Peyer's patch (tissue), 4 donors: ENCODE measurements at places on chromosomes 3 and 15. TPM values are rescaled to one million over a fixed set of nuclear protein-coding genes. Genes with fewer than 3 reads are reported as not detected.

- no peak for DNase-seq
These were observed 35.2 kb downstream of the GLB1 start for GRCh38 chr3:33061782-33062181.

DNA sequence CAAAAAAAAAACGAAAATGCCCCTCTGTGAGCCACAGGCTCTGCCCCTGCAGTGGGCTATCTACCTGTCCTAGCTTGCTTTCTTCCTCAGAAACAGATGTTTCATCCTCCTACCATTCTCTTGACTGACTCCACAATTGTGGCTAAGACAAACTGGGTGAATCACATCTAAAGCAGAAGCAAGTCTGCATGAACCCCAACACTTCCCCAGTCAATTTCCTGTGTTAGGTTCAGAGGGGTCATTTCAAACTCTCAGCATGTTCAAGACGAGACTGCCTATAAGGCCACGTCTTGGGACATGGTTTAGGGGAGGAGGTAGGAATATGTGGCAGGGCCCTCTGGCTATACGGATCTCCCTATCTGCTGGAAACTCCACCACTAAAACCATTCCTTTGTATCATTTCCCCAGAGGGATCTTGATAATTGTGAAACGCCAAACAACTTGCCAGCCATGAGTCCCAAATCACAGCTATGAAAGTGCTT lies 28.6 kb upstream of the ANKDD1A start:
- no peak for DNase-seq

DNA sequence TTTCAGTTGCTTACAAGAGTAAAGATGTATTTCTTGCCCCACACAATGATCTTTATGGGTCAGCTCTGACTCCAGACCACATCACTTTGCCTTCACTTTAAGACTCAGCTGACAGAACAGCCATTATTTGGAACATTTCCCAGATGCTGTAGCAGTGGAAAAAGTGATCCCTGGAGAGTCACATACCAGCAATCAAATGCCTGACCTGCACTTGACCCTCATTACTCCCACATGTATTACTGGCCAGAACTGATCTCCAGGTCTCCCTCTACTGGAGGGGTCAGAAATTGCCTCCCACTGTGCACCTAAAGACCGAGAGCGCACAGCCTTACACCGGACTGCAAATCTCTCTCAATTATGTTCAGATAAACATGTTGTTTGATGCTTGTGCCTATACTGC lies 88.6 kb upstream of the ZNF385D start:
- DNase-seq: no peak

GRCh38 chr3:151439652-151440125 lies 21.2 kb downstream of the IGSF10 start:
- DNase-seq: no peak

GRCh38 chr3:190381441-190381840 lies 6.5 kb upstream of the CLDN16 start:
- no peak for DNase-seq

DNA sequence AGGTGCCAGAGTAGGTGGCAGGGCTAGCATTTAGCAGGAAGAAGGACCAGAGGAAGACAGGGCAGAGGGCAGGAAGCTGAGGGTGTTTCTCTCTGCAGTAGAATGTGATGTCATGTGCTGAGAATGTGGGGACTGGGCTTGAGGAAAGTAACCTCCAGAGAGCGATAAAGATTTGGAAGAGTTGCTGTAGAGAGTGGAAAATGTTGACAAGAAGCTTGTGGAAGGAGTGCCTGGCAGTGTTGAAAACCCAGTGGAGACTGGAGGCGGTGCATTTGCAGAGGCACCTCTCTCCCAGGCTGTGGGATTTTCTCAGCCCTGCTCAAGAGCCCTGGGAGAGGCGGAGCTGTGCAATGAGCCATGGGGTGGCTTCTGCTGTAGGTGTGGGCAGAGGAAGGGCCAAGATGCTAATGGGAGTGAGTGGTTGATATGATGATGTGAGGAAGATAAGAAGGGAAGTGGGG lies 54.8 kb downstream of the MESD start:
- DNase-seq: no peak

- no peak for DNase-seq
These were observed 275.1 kb upstream of the LRTM1 start for GRCh38 chr3:55203006-55203405.

DNA sequence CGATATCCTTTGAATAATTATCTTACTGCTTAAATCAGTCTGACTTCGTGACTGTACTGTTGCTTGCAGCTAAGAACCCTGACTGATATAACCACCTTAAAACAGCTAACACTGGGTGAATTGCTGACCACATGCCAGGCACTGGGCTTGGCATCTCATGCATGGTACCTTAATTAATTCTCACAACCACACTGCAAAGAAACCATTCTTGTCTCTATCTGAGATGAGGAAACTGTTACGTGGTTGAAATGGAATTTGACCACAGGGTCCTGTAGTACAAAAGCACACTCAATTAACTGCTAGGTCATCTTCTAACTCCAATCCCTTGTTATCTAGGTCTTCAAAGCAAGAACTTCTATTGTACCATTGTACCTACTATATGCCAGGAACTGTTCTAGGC lies 92.7 kb upstream of the PRICKLE2 start:
- no peak for DNase-seq

DNA sequence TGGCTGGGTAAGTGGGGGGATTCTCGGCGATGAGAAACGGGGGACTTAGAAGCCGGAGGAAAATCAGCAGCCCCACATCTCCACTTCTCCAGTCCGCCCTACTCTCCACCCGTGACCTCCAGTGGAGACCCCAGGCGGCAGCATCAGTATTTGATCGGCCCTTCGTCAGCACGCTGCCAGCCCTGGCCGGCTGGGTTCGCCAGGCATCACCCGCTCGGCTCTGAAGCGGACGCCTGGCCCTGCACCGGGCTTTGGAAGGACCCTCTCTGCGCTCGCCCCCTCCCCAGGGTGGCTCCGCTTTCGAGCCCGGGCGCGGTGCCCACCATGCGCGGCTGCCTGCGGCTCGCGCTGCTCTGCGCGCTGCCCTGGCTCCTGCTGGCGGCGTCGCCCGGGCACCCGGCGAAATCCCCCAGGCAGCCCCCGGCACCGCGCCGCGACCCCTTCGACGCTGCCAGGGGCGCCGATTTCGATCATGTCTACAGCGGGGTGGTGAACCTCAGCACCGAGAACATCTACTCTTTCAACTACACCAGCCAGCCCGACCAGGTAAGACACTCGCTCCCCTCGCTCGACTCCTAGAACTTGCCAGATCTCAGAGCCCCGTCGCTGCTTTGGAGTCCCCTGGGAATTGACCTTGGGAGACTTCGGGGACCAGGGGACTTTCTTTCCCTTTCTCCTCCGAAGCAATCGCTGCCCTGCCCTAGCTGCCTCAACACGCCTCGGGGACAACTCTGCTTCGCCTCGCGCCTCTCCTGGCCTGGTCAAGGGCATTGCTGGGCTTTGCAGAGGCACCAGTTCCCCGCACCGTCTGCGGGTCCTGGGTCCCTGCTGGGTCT lies 561 bp downstream of the SIDT1 start:
- peak; percentile 68 for DNase-seq

- DNase-seq: peak; percentile 56
These were observed 16.1 kb downstream of the AMOTL2 start for GRCh38 chr3:134357914-134358811.

- DNase-seq: no peak
These were observed 11.1 kb upstream of the ZNF620 start for GRCh38 chr3:40494698-40495097.

DNA sequence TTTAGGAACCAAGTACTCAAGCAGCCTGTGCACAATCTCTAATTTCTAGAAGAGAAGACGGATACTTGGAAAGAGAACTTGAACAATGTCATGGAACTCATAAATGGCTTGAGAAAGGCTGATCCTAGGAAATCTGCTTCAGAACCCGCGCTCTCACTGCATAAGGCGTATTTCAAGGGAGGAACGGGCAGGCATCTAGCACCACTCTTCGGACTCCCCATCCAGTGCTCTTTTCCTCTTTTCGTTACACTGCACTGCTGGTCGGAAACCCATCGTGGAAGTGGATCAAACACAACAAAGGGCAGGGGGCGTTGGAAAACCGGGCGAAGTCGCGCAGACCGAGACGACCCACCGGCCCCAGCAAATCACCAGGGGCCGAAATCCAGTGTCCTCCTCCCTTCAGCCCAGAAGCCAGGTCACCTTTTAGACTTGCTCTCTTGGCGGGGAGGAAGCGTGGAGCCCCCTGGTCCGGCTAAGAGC lies 539 bp upstream of the TLNRD1 start:
- no peak for DNase-seq

DNA sequence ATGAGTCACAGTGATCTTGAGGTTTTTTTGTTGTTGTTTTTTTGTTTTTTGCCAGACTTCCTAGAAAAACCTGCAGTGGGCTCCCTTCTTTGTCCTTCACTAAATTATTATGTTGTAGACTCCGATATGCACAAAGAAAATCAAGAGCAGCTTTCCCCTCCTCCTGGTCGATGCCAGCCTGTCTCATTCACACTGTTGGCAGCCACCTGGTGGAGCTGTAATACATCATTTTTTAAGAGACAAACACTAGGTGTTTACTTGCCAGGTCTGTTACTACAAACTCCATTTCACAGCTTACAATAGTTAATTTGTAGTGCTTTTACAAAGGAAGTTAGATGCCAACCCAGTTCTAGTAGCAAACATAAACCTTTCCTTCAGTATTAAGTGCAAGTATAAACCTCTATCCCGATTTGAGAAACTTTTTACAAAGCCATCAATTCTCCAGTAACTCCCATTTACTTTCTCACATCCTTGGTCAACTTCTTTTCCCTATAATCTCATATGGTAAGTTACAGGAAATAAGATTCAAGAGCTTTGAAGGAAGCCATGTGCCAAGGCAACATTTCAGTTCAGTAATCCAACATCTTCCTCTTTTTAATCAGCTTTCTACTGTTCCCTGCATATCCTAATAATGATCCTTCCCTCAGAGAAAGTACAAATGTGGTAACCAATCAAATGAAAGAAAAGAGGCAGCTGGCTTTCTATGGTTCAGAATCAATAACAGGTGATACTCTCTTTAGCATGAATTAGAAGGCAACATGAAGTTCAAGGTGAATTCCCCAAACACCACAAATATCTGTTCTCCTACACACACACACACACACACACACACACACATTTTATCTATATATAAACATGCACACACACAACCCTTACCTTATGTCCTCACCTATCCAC lies 14.0 kb downstream of the AAGAB start:
- no peak for DNase-seq

DNA sequence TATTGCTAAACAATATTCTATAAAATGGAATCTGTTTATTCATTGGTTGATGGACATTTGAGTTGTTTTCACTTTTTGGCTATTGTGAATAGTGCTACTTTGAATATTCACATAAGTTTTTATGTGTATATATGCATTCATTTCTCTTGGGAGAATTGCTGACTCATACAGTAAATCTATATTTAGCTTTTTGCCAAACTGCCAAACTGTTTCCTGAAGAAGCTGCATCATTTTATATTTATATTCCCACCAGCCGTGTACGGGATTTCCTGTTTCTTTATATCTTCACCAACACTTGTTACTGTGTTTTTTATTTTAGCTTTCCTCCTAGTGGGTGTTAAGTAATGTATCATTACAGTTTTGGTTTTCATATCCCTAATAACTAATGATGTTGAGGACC lies 12.5 kb upstream of the TCAIM start:
- no peak for DNase-seq

DNA sequence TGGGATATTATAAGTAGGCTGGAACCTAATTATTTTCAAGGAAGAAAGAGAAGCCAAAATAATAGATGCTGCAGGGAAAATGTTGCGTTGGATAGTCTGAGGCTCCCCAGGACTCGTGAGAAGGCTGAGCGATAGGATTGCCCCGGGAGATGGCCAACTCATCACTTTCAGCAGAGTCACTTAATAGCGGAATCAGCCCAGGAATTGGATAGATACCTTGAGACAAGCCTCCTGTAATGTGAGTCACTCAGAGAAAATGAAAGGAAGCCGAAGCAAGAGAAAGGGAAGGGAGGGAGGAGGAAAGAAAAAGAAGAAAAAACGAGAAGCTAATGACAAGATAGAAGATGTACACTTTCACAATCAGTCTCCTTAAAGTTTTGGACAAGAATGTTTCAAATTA lies 94.3 kb downstream of the SQOR start:
- no peak for DNase-seq

DNA sequence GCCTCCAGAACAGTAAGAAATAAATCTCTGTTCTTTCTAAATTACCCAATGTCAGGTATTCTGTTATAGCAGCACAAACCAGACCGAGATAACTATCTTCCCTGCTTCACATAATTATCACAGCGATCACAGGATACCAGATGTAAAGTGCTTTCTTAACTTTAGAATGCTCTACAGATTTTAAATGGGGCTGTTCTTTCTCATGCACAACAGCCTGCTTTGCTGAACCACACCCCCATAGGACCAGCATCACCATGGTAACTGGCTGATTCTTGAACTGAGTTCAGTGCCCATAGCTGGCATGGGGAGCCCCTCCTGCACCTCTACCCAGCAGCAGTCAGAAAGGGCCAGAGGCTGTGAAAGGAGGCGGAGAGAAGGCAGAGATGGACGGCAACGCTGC lies 7.8 kb downstream of the CD80 start:
- DNase-seq: no peak

GRCh38 chr15:39593656-39594445 lies 13.0 kb downstream of the THBS1 start:
- DNase-seq: no peak

- DNase-seq: no peak
These were observed 23.4 kb upstream of the TLE3 start for GRCh38 chr15:70120958-70121623.

- no peak for DNase-seq
These were observed 63.5 kb downstream of the C3orf70 start for GRCh38 chr3:185089343-185089742.

- no peak for DNase-seq
These were observed 158.7 kb upstream of the NANOGP8 start for GRCh38 chr15:35243758-35244157.

C15orf40 gene
- total RNA-seq: 10.7 TPM

LRRC2 gene
- total RNA-seq: 0.95 TPM

CDC25A gene
- 9.1 TPM for total RNA-seq

CFAP100 gene
- total RNA-seq: not detected

CDV3 gene
- total RNA-seq: 63.4 TPM

MESP2 gene
- total RNA-seq: not detected

RARB gene
- total RNA-seq: 4.1 TPM

ELP6 gene
- total RNA-seq: 25.9 TPM

HAUS2 gene
- total RNA-seq: 21.9 TPM

GHSR gene
- total RNA-seq: not detected
